ENCODE measurements at places on chromosomes 7 and 10. TPM values are rescaled to one million over a fixed set of nuclear protein-coding genes. Genes with fewer than 3 reads are reported as not detected.
A peak's percentile ranks its signal among the peaks of the same experiment; 100 is the strongest.

DNA sequence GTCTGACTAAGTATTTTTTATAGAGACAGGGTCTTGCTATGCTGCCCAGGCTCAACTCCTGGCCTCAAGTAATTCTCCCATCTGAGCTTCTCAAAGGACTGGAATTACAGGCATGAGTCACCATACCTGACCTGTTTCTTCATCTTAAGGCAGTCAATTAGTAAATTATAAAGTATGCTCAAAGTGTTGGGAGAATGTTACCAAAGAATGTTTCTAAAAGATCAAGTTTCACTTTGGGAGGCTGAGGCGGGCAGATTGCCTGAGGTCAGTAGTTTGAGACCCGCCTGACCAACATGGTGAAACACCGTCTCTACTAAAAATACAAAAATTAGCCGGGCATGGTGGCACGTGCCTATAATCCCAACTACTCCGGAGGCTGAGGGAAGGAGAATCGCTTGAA, 117.0 kb downstream of the ALOX5 start:
- no peaks in the 10 kb centered on the region for H3K27me3 ChIP-seq
- H3K4me1 ChIP-seq, result peaks cover 7% of the 10 kb centered on the region
- peaks cover 22% of the 10 kb centered on the region for H3K36me3 ChIP-seq

Gene CAMK2B
- not detected for total RNA-seq

DNA sequence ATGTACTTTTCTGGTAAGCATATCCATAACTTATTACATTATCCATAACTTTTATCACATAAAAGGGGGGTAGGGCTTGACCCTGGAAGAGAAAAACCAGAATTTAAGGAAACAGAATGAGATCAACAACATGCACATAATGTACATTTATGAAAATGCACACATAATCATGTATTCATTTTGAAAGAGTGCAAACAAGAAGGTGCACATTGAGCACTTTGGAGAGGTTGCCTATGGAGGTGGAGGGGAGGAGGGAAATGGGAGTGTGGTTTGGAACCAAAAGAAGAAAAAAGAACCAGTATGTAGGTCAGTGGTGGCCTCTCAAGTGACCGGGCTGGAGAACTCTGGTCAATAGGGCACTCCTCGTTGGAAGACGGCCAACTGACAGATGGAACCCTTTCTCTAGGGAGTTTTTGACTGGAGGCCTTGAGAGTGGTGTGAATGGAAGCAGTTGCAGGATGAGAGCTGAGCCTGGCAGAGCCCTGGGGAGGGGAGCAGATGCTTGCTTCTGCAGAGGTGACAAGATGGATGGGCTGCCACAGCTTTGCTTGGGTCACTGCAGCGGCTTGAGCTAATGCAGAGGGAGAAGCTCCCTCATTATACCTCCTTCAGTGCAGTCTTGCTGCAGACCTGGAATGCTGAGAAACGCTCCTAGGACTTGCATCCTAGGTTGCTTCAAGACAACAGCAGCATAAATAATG, 192.7 kb downstream of the SEC23IP start:
- no peak overlapping the region for H3K4me3 ChIP-seq
- no peak overlapping the region for H3K27ac ChIP-seq
- no peaks in the 10 kb centered on the region for H3K4me1 ChIP-seq

- no peak overlapping the region for H3K4me3 ChIP-seq
- H3K27me3 ChIP-seq, result peaks cover 46% of the 10 kb centered on the region
- no peak for DNase-seq
- no peaks in the 10 kb centered on the region for H3K36me3 ChIP-seq
- peaks cover 23% of the 10 kb centered on the region for H3K4me1 ChIP-seq
- H3K27ac ChIP-seq, result no peak overlapping the region
These were observed 187.5 kb upstream of the NFE2L3 start for GRCh38 chr7:25964483-25964991.

Gene CDK14
- not detected for total RNA-seq

Gene GPR146
- total RNA-seq, result 10.0 TPM

GRCh38 chr7:140485500-140486265, 6.4 kb upstream of the MKRN1 start:
- peaks cover 18% of the 10 kb centered on the region for H3K4me1 ChIP-seq
- no peak overlapping the region for H3K4me3 ChIP-seq
- no peaks in the 10 kb centered on the region for H3K27me3 ChIP-seq
- DNase-seq, result no peak
- no peaks in the 10 kb centered on the region for H3K36me3 ChIP-seq

DNA sequence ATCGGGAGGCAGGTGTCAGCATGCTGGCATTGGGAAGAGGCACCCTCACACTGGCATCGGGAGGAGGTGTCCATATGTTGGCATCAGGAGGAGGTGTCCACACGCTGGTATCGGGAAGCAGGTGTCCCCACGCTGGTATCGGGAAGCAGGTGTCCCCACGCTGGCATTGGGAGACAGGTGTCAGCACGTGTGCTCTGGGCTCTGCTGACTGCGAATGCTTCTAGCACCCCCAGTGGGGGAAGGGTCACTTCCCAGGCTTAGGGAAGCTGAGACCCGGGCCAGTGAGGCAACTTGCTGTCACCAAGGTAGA, 92.5 kb upstream of the IKZF1 start:
- DNase-seq, result no peak
- H3K27me3 ChIP-seq, result no peaks in the 10 kb centered on the region
- H3K27ac ChIP-seq, result peak overlapping the region; percentile 83
- H3K4me3 ChIP-seq, result no peak overlapping the region
- H3K4me1 ChIP-seq, result peaks cover 92% of the 10 kb centered on the region

GRCh38 chr7:112366886-112367285, 83.4 kb upstream of the IFRD1 start:
- DNase-seq, result no peak
- no peaks in the 10 kb centered on the region for H3K36me3 ChIP-seq
- H3K4me1 ChIP-seq, result no peaks in the 10 kb centered on the region
- H3K4me3 ChIP-seq, result no peak overlapping the region
- H3K27ac ChIP-seq, result no peak overlapping the region

Gene NUTM2B
- total RNA-seq, result 1.6 TPM

DNA sequence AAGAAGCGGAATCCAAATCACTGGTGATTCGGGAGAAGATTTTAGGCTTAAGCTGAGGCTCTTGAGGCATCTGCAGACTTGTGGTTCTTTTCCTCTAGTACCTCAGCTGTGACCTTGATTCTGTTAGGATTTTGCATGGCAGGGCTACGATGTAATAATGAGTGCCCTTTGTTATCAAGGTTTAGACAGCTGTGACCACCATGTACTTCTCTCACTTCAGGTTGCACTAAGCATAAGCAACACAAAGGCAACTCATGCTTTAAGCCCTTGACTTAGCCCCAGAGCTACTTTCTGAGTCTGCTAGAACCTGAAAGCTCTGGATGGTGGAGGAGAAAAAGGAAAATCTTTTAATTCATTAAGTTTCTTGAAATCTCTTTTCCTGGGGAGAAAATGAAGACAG, 1052.3 kb upstream of the PHF14 start:
- H3K27ac ChIP-seq, result no peak overlapping the region
- H3K36me3 ChIP-seq, result no peaks in the 10 kb centered on the region
- DNase-seq, result no peak
- no peaks in the 10 kb centered on the region for H3K4me1 ChIP-seq

Gene KAZALD1
- 0.53 TPM for total RNA-seq

Gene GPR85
- total RNA-seq, result not detected

- H3K27ac ChIP-seq, result no peak overlapping the region
- H3K27me3 ChIP-seq, result no peaks in the 10 kb centered on the region
- H3K4me3 ChIP-seq, result no peak overlapping the region
- no peaks in the 10 kb centered on the region for H3K4me1 ChIP-seq
- H3K36me3 ChIP-seq, result no peaks in the 10 kb centered on the region
These were observed 143.8 kb downstream of the TEX36 start for GRCh38 chr10:125538947-125539731.

DNA sequence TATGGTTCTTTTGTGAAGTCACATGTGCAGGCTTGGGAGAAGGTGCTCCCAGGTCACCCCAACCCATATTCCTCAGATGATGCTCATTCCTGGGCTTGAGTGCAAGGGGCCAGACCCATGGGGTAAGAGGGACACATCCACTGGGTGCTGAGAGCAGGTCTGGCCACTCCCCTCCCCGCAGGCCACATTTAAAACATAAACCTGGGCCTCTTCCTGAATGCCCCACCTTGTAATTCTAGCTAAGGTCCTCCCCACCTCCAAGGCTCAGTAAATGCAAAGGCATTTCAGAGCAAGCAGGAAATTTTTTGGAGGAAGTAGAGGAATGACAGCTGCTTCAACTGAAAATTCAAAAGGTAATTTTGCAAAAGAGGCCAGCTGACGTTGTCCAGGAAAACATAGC, 172.5 kb downstream of the ARHGAP21 start:
- no peak overlapping the region for H3K4me3 ChIP-seq
- no peaks in the 10 kb centered on the region for H3K27me3 ChIP-seq
- H3K27ac ChIP-seq, result no peak overlapping the region
- H3K4me1 ChIP-seq, result peaks cover 2% of the 10 kb centered on the region

Gene FAM25G
- total RNA-seq, result not detected

DNA sequence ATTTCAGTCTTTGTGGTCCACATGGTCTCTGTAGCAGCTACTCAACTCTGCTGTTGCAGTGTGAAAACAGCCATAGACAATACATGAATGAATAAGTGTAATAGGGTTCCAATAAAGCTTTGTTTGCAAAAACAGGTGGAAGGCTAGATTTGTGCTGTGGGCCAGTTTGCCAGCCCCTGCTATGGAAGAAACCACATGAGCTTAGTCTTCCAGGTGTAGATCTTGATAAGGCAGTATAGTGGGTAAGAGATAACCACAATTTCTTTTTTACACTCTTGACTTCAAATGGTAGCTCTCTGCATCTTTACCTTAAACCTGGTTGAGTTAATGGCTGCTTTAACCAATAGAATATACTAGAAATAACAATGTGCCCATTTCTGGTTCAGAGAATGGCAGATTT, 135.0 kb upstream of the PALS2 start:
- no peaks in the 10 kb centered on the region for H3K36me3 ChIP-seq
- H3K4me3 ChIP-seq, result no peak overlapping the region
- no peaks in the 10 kb centered on the region for H3K27me3 ChIP-seq
- DNase-seq, result no peak
- peaks cover 26% of the 10 kb centered on the region for H3K4me1 ChIP-seq

Gene TM9SF3
- total RNA-seq, result 82.8 TPM

Gene INSYN2A
- total RNA-seq, result not detected

DNA sequence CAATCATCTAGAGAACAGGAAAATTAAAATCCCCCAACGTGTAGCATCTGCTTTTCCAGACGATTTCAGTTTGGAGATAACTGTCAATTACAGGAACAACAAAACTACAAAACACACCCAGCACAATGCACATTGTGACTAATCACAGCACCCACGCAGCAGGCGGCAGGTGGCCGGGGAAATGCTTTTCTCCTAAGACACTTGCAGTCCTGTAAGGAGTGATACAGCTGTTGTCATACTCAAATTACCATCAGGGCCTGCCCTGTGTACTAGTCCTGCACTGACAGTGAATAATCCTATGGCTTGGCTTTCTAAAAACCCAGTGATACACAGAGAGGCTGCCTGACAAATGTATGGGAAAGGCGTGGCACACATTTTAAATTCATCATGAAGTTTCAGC, 37.8 kb downstream of the COBL start:
- no peaks in the 10 kb centered on the region for H3K4me1 ChIP-seq
- no peak overlapping the region for H3K27ac ChIP-seq
- H3K36me3 ChIP-seq, result no peaks in the 10 kb centered on the region
- H3K4me3 ChIP-seq, result no peak overlapping the region
- no peaks in the 10 kb centered on the region for H3K27me3 ChIP-seq

DNA sequence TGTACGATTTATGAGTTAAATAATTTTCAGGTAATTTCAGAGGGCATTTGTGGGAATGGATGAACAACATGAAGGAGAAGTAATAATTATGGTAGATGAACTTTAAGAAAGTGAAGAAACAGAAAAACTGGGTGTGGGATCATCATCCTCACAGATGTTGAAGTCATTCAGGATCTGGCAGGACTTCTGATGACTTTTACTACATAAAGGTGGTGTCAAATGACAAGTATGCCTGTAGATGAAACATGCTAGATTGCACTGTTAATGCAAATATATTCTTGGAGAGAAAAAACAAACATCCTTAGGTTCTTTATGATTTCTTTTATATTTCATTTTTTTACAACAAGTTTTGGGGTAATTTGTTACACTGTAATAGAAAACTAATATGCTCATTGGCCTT, 230.2 kb downstream of the PCLO start:
- H3K27me3 ChIP-seq, result no peaks in the 10 kb centered on the region
- DNase-seq, result no peak
- no peaks in the 10 kb centered on the region for H3K4me1 ChIP-seq
- no peak overlapping the region for H3K4me3 ChIP-seq
- H3K36me3 ChIP-seq, result no peaks in the 10 kb centered on the region
- no peak overlapping the region for H3K27ac ChIP-seq

Gene PAX4
- total RNA-seq, result not detected

DNA sequence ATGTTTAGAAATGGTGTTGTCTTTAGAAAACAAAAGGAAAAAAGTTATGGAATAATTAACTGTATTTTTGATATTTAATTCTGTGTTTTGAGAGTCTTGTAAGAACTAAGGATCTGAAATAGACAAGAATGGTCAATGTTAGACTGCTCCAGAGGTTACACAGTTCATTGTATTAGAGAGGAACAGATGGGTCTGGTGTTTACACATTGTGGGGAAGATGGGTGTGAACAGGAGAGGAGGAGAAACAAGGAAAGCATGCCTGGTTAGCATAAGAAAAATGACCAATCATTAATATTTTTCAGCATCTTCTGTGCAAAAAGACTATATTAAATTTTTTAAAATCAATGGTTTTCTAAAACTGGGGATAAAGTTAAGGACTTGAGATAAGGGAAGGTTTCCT, 11.9 kb downstream of the MEOX2 start:
- H3K4me3 ChIP-seq, result no peak overlapping the region
- no peaks in the 10 kb centered on the region for H3K27me3 ChIP-seq
- no peak overlapping the region for H3K27ac ChIP-seq
- DNase-seq, result no peak
- H3K4me1 ChIP-seq, result no peaks in the 10 kb centered on the region
- no peaks in the 10 kb centered on the region for H3K36me3 ChIP-seq

- no peak for DNase-seq
- H3K36me3 ChIP-seq, result no peaks in the 10 kb centered on the region
- peaks cover 9% of the 10 kb centered on the region for H3K4me1 ChIP-seq
These were observed 8.4 kb upstream of the CAMK1D start for GRCh38 chr10:12340937-12341336.

DNA sequence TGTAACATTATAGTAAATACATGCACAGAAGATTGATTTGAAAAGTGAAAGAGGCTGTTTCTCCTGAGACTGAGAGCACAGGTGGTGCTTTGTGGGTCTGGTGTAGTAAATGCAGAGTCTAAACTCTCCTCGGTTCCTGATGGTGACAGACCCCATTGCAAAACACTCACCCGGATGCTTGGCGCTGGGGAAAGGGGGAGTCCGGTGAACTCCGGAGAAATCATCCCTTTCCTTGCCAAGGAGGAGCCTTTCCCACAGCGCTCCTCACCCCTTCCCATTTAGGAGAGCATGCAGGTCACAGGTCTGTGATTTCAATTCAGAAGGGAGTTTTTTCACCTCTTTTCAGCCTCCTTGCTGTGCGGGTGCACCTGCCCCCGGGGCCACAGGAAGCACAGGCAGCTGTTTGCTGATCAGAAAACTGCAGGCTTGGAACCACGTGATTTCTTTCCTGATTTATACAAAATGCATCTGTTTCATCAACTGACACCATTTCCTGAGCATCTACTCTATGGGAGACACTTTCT, 75.6 kb upstream of the LYZL2 start:
- H3K4me3 ChIP-seq, result peak overlapping the region; percentile 82
- H3K4me1 ChIP-seq, result peaks cover 65% of the 10 kb centered on the region
- peaks cover 36% of the 10 kb centered on the region for H3K36me3 ChIP-seq
- no peaks in the 10 kb centered on the region for H3K27me3 ChIP-seq
- H3K27ac ChIP-seq, result peak overlapping the region; percentile 99

GRCh38 chr7:129285111-129285510, 60.3 kb downstream of the AHCYL2 start:
- H3K36me3 ChIP-seq, result no peaks in the 10 kb centered on the region
- no peak overlapping the region for H3K4me3 ChIP-seq
- DNase-seq, result no peak
- peaks cover 1% of the 10 kb centered on the region for H3K4me1 ChIP-seq
- no peak overlapping the region for H3K27ac ChIP-seq
